ENCODE measurements at places on chromosomes 2 and 18. TPM values are rescaled to one million over a fixed set of nuclear protein-coding genes. Genes with fewer than 3 reads are reported as not detected.

DNA sequence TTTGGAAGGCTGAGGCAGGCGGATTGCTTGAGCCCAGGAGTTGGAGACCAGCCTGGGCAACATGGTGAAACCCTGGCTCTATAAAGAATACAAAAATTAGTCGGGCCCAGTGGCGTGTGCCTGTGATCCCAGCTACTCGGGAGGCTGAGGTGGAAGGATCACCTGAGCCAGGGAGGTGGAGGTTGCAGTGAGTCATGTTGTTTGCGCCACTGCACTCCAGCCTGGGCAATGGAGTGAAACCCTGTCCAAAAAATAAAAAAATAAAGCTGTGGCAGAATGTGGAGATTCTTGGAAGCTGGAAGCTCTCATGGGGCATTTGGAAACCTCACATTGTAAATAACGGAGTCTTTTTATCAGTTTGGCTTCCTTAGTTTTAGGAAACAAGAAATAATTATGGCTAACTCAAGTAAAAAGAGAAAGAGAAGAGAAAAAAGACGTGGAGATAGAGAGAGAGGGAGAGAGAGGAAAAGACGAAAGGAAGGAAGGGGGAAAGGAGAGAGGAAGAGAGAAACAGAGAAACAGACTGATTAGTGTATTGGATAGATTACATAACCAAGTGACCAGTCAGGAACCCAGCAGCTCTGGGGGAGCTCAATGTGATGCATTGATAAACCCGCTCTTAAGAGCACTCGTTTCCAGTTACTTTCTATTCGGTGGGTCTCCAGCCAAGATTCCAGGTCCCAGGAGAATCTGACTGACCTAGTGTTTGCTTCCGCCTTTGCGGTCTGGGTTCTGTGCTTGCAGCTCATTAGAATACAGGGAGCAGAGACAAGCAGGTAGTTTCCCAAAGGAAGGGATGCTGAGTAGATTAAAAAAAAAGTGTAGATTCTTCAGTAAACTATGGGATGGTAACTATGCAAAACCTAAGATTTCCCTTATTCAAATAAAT is 1.1 kb upstream of the SPAST start:
- no peak for DNase-seq

GRCh38 chr2:239803102-239803765 is 221.9 kb downstream of the NDUFA10 start:
- DNase-seq: no peak

DNA sequence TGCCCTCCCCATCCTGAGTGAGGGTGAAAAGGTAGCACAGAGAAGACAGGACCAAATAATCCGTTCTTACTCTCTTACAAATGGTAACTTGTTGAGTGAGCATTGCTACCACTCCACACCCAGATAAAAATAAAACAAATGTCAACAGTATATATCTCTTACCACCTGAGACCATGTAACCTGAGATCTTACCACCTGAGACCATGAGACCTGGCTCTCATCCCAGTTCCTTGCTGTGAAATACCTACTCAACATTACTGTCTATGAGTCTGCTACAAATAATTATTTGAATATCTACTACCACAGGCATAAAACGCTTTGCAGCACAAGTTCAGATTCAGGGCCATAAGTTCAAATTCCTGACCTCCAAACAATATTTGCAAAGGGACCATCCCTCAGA is 234.7 kb downstream of the C1D start:
- no peak for DNase-seq

GRCh38 chr2:85247610-85248009 is 80.2 kb downstream of the TGOLN2 start:
- no peak for DNase-seq

DNA sequence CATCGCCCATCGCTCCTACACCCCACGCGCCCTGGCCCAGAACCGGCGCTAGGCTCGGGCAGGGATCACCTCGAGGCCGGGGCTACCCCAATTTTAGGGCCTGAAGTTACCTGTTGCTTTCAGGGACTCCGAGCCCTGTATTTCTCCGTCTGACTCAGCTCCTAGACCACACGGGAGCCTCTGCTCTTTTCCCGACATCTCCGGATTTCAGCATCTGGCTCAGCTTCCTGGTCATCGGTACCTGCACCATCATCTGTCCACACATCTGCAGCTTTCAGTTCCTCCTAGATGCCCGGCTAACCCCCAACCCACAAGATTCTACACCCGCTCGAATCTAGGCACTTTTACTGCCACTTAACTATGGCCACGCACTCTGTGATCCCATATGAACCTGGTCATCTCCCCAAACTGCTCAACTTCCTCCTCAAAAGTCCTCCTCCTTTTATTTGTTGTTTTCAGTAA is 12.1 kb upstream of the HMSD start:
- no peak for DNase-seq

DNA sequence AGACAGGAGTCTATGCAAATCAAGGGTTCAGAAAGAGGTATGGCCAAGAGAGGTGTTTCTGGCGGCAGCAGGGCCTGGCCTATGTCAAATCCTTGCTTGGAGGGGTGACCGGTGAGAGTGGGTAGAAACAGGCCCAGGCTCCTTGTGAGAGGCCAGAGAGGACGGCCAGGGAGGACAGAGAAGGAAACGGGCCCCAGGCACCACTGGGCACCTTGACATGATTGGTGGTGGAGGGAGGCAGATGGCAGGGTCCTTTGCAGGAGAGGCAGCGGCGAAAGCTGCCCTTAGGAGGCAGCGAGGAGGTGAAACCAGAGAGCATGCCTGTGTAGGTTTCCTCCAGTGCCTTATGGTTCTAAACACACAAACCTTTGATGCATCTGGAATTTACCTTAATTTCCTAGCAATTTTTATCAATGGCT is 6.2 kb downstream of the RAMP1 start:
- no peak for DNase-seq

- DNase-seq: no peak
Measured at GRCh38 chr2:204205538-204205937, 269.0 kb downstream of the ICOS start.

GRCh38 chr2:38886063-38886462 is 3.6 kb upstream of the ARHGEF33 start:
- no peak for DNase-seq

- DNase-seq: no peak
Measured at GRCh38 chr2:66489436-66489835, 54.5 kb downstream of the MEIS1 start.

DNA sequence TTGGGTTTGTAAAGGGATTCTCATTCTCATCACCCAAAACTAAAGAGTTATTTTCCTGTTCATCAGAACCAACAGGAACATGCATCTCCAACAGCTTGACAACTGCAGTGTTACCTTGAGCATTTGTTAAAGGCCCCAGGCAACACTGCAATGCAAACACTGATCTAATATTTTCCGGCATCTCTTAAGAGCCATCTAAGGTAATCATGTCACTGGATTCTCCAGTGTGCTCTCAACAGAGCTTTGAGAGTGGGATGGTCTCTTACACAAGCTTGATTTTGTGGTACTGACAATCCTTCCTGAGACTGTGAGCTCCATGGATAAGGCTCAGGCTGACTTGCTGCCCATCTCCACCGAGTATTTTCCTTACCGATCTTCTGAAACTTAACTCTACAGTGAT is 90.5 kb upstream of the ITGB6 start:
- DNase-seq: no peak

- DNase-seq: no peak
Measured at GRCh38 chr18:70368903-70369302, 80.1 kb downstream of the SOCS6 start.

DNA sequence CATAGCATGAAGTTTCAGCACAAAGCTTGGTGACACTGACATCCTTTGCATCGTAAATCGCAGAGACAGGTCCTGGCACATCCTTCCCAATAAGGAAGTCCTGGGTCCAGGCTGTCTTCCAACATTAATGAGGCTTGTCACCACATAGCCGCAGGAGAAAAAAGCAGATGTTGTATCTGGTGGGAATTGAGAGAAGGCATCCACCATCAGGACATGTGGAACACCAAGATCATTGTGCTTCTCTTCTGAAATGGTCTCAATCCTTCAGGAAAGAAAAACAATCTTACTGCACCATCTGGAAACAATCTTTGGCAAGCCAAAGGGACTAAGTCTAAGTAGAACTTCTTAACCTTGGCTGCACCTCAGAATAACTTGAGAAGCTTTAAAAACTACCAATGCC is 119.0 kb upstream of the ARHGAP28 start:
- no peak for DNase-seq

DNA sequence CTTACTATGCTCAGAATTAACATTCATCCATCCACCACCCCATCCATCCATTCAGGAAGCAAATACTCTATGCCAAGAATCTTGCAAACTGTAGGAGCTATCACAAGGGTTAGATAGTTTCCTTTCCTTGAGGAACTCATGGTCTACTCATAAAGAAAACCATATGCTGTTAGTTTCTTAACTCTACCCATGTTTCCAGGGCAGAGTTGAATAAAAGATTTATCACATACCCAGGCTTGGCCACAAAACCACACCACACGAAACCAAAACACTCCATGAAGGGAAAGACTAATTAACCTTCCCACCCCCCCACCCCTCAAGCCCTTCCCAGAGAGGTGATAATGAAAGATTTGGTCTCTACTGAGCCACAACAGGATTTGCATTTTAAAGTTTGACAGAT is 23.7 kb upstream of the MSGN1 start:
- no peak for DNase-seq

GRCh38 chr2:118431997-118432396 is 343.7 kb downstream of the INSIG2 start:
- no peak for DNase-seq

The SIGLEC15 gene
- 2.5 TPM for total RNA-seq

The RAB6D gene
- not detected for total RNA-seq

The COL4A4 gene
- under 0.01 TPM for total RNA-seq

The PROM2 gene
- total RNA-seq: 4.8 TPM

The PAX8 gene
- 30.2 TPM for total RNA-seq

The POTEI gene
- total RNA-seq: 0.06 TPM

Measured in glomerular endothelial cell (primary cell).